ENCODE measurements at places on chromosomes 7 and 10.

- no peak for DNase-seq
Observed at GRCh38 chr7:74637745-74638144, 19.8 kb upstream of the GTF2I start.

DNA sequence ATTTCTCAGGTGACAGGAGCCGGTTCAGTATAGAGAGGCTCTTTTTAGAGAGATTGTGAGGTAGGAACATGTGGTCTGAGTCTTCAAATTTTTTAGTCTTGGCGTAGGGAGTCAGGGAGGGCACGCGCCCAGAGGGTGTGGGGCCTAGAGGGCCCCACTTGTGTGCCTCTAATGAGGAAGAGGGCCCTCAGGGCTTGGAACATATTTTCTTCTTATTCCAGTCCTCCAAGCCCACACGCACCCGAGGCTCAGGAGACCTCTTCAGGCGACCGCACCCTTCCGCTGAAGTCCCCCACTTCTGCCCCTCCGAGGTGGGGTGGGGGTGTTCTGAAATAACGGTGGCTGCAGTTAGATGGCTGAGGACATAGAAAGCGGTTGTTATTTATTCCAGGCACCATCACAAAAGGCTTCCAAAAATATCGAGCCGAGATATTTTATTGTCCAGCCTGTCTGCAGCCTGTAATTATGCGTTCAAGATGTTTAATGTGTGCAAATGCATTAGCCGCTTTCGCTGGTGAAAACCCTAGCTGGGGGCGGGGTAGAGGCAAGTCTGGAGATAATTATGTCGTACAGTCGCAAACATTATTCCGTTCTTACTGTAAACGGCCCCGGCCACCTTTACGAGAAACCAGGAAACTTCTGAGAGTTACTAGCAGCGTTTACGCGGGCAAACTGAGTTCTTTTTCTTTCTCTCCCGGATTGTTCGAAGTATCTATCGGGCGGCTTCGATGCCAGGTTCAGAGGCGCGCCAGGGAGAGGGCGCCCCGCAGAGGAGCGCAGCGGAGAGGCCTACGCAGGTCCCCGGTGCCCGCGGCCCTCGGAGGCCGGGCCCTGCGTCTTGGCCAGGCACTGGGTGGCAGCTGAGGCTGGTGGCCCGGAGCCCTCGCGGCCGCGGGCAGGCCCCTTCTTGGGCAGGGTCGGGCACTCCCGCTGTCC lies 12.9 kb upstream of the HOXA13 start:
- DNase-seq, result no peak

- no peak for DNase-seq
Observed at GRCh38 chr7:53383131-53383530, 347.7 kb downstream of the POM121L12 start.

DNA sequence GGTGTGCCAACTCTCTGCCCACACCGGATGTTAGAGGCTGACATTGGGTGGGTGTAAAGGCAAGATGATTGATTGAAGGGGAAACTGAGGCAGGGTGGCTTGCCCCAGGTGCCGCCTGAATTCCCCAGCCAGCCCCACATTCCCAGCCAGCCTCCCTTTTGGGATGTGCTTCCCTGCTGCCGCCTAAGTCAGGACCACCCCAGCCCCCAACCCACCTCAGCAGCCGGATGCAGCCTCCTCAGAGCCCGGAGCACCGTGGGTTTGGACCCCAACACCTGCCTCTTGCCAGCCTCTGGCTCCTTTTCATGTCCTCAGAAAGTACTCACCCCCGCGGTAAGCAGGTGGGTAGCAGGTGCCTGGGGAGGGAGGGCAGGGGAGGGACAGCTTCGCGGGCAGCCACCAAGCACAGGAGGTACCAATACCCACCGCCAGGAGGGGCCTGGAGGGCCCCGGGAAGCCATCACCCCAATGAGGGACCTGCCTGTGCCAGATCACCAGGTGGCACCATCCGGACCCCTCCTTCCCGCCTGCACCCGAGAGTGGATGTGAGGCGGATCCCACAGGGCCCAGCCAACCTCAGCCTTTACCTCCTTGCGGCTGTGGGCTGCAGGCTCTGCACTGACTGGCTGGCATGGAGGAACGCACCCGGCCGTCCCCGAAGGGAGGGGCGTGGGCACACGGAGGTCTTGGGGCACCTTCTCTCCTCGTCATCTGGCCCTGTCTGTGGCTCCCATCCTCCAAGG lies 60.5 kb downstream of the PWWP2B start:
- DNase-seq, result no peak

DNA sequence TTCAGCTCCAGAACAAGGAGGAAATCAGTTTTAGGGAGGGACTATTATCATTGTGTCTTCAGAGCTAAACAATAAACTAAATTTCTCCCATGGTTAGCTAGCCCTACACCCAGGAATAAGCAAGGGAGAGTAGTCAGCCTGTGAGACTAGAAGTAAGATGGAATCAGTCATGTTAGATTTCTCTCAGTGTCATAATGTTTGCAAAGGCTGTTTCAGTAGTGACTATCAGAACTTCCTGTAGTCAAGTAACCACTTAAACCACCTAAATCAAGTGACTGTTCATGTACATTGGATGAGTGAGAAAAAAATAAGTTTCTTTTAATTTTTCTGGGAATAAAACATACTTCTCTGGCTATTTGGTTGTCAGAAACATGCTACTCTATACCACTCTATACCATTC lies 121.6 kb downstream of the KCND2 start:
- no peak for DNase-seq

DNA sequence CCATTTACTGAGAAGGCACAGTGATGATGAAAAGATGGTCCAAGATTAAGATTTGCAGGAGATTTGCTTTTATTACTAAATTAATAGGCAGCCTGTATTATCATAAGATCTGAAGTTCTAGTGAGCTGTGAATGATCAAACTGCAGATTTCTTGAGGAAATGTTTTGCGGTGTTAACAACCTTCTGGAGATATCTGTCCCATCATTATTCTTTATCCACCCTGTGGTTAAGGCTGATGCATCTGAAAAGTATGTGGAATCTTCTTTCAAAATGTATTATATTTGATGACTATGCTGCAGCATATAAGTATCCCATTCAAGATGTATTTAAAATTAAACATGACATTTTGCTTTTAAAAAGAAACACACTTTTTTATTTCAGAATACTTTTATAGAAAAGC lies 150.3 kb downstream of the POLR1F start:
- no peak for DNase-seq

GRCh38 chr7:117210397-117210796 lies 112.5 kb downstream of the WNT2 start:
- no peak for DNase-seq

- DNase-seq, result peak; percentile 27
Observed at GRCh38 chr7:2687338-2687869, 598 bp upstream of the AMZ1 start.

DNA sequence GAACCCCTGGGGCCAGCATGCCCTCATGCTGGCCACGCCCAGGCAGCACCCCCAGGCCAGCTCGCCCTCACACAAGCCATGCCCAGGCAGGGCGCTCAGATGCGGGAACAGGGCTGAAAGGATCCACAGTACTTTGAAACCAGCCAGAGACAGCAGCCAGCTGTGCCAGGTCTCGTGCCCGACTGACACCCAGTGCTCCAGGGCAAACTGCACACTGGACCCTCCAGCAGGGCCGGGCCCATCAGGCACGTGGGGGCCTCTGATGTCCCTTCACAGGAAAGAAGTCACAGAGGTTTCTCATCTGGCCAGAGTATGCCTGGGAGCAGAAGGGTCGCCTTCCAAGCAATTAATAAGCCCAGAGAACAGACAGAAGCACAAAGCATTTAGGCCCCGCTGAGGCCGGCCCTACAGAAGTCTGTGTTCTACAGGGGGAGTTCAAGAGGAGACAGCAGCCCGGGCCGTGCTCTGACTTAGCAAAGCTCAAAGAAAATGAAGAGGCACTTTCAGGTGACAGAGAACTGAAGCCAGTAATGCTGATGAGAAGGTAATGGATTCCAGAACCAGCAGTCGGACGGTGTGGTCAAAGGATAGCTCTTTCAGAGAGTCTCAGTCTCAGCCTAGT lies 21.4 kb downstream of the MAD1L1 start:
- no peak for DNase-seq

- DNase-seq, result no peak
Observed at GRCh38 chr7:82122275-82122674, 321.3 kb downstream of the CACNA2D1 start.

DNA sequence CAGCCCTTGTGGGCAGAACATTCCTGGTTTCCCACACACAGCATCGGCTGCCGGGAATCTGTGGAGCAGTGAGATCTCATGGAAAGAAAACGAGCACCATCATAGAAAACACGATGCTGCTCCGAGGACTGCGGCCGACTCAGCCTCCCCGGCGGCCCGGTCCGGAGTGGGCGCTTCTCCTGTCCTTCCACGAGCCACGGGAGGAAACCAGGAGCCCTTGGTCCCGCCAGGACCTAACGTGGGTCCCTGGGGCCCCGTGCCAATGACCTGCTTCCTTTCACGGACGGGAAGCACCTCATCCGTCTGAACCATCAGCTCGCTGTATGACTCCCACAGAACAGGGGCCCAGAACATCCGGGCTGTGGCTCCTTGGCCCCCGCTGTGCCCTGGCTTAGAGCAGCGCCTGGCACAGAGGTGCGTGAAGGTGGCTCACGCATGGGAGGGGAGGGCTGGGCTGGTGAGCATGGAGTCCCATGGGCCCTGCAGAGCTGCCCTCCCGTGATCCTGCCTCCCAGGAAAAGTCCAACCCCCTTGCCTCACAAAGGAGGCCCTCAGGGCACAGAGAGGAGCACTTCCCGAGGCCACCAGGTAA lies 280.5 kb downstream of the MAD1L1 start:
- no peak for DNase-seq

- peak; percentile 72 for DNase-seq
Observed at GRCh38 chr7:778968-779451, 51.9 kb upstream of the PRKAR1B start.

GRCh38 chr10:63434866-63435854 lies 30.6 kb downstream of the JMJD1C start:
- DNase-seq, result no peak

- no peak for DNase-seq
Observed at GRCh38 chr10:28836435-28836743, 159.1 kb downstream of the BAMBI start.

DNA sequence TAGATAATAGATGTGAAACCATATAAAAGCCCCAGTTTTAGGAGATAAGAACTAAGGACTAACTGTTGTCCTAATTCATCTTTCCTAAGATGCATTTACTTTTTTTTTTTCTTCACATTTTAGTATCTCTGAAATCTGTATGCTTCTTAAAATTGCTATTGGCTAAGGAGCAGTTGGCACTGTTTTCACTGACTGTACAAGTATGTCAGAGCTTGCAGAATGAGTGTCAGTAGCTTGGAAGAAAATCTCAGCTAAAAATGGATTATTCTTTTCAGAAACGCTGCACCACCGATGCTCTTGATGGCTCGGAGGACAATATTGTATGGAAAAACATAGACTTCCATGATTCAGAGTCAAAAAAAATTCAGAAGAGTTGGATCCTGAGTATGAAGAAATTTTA lies 91.1 kb upstream of the DNAJB12 start:
- DNase-seq, result no peak

DNA sequence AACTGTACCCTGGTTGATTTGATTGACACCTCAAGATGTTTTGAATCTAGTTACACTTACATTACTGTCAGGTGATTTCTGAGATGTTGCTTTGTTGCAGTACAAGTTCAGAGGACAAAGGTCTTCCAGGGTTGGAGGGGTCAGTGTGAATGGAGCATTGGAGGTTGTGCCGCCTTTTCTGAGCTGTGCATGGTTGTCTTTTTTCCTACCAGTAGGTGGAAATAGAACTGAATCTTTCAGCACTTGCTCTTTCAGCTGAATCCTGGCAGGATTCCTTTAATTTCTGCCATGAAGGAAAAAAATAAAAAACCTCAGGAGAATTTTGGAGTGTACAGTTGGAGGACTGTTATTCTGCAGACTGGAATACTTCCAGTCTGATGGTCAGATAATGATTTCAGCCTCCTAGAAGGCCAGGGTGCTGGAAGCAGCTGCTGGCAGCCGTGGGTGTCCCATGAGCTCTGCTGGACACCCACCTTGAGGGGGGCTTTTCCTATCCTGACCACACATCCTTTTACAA lies 82.7 kb downstream of the PLCE1 start:
- DNase-seq, result no peak

- no peak for DNase-seq
Observed at GRCh38 chr10:124727361-124727960, 16.7 kb downstream of the FAM53B start.

DNA sequence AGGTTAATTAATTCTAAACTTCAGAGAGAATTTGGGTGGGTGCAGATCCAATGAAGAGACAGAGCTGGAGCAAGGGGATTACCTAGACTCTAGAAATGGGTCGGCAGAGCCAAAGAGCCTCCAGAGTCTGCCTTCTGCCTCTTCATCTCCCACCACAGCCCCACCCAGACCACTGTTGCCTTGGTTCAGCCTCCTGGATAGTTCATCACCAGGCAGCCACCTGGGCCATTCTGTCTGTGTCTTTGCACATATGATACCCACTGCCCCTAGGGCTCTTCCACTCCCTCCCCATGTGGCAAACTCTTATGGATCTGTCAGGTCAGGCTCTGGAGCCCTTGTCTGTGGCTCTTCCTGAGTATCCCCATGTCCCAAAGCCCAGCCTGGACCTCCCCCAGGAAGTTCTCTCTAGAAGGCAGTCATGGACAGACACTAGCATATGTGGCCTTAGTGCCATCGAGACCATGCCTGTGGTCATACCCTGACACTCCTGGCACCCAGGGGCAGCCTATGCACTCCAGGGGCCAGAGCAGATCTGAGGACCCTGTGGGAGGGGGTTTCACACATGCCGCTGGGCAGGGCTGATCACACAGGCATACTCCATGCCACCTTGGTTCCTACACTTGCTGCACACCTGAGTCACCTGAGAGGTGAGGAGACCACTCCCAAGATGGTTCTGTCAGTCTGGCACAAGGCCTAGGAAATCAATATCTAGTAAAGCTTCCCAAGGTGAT lies 41.6 kb downstream of the FRMPD2 start:
- no peak for DNase-seq

DNA sequence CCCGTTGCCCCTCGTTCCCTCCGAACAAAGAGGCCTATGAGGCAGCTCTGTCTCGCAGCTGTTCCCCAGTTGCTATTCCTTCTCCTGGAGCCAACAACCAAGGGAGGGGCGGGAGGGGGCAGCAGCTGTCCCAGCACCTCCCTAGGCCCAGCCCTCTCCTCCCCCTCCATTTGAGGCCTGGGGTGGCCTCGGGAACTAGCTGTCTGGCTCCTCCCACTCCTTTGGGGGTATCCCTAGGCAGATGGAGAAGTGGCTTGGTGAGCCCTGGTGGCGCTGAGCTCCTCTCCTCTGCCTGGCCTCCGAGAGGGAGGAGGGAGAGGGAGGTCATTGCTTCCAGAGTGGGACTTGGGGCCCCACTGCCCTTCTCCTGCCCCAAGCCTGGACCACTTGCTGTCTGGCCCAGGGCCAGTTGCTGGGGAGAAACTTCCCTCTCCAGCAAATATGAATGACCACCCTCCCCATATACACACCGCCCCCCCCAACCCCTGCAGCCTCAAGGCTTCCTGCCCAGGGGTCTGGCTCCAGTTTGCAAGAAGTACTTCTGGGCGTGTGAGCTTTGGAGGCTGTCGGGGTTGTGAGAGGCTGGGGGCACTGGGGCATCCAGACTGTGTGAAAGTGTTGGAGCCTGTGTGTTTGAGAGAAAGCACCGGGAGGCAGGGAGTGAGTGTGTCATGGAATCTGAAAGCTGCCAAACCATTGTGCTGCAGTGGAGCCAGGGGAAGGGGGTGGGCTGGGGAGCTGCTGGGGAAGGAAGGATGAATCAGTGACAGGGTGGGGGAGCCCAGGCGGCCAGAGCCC lies 3.1 kb downstream of the FLNC start:
- DNase-seq, result peak; percentile 45
